Effector CD8-positive, alpha-beta T cell (primary cell): ENCODE measurements at places on chromosomes 2 and 18.

DNA sequence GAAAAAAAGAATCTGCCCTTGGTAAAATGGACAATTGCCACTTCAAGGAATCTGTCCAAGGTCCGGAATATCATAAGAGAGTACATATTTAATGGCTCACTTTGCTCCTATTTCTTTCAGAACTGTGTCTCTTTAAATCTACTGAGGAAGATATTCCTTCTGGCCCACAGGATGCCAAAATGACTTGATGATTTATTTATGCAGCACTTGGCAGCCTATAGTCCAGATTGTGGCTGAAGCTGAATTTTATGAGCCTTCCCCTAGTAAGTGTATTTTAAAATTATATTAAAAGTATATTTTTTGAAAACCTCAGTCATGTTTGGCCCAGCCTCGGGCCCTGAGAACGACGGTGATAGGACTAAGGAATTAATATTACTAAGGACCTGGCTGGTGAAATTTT, 465.1 kb upstream of the HNRNPA3 start:
- DNase-seq: no peak

GRCh38 chr2:110216803-110217202, 4.5 kb upstream of the MTLN start:
- DNase-seq: no peak

DNA sequence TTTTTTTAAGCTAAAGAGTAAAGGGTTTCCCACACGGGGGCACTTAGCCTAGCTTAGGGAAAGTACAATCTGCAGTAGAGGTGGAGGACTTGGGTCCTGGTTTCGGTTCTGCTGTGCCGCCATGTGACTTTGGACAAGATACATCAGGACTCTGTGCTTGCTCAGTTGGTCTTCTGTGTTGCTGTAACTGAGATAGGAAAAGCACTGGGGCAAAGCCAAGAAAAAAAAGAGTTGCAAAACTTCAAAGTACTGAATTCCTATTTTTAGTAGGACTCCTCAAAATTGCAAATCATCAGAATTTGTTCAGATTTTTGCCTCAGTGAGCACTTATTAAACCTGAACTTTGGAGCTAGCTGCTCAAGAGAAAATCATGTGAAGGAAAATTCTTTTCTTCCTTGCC, 96.3 kb upstream of the STON1 start:
- no peak for DNase-seq

DNA sequence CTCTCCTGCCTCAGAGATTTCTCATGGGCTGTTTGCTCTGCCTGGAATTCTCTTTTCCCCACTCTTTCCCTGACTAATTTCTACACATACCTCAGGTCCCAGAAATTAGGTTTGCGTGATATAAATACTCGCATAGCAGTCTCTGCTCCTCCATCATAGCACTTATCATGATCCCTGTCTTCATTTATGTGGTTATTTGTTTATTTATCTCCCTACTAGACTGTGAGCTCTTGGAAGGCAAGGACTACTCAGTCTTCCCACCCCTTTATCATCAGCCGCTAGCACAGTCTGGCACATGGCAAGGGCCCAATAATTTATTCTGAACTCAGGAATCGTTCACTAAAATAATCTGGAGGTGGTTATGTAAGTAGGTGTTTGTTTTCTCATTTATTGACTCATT, 79.3 kb downstream of the ADCYAP1 start:
- no peak for DNase-seq
